ENCODE measurements at places on chromosomes 7 and 10.

GRCh38 chr7:83799333-83799732 is 150.4 kb upstream of the SEMA3E start:
- DNase-seq, result no peak

GRCh38 chr10:35339942-35340341 is 3.6 kb downstream of the CCNY start:
- no peak for DNase-seq

GRCh38 chr10:132446661-132447445 is 49.9 kb downstream of the PWWP2B start:
- no peak for DNase-seq

DNA sequence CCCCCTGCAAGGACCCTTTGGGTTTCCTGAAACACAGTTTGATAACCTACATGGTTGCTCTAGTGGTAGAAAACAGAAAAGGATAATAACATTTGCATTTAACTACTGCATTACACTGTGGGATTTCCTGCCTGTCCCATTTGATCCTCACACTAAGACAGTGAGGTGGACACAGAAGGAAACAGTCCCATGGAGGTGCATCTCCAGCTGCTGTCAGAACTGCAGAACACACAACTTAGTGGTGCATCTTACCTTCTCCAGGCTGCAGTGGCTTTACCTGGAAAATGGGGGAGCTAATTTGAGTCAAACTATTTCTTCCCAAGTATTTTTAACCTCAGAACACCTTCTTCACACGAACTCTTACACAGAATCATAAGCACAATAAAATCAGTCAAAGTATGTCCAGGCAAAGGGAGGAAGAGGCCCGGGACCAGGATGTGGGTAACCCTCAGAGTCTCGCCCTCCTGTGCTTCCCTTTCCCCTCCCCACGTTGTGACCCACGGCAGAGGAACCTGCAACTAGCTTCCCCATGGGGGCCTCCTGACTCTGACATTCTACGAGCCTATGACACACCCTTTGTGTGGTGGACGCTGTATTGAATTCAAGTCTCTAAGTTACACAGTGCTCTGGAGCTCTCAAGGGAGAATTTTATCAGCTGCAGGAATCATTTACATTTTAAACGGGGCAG is 33.7 kb downstream of the SCRN1 start:
- no peak for DNase-seq

DNA sequence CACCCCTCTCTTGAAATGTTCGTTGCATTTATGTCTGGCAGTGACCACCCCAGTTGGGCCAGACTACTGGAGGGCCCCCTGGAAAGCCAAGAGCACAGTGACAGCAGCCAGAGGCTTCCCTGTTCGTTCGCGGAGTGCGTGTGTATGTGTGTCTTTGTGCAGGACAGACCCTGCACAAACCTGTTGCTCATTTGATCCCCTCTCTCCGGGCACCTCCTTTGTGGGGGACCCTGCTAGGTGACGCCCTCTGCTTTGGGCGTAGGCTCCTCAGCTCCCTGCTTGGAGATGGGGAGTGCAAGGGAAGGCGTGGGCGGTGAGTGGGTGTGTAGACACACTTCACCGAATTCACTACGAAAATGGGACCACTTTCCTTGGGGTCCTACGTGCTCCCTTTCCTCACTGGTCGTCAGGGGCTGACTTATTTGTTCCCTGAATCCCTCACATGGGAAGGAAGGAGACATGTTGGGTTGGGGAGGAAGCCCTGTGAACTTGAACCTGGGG is 38.7 kb downstream of the AGAP3 start:
- DNase-seq, result no peak

- DNase-seq, result no peak
Measured at GRCh38 chr10:73998929-73999691, 1.2 kb downstream of the VCL start.

GRCh38 chr7:101535351-101535751 is 93.7 kb downstream of the MYL10 start:
- no peak for DNase-seq

DNA sequence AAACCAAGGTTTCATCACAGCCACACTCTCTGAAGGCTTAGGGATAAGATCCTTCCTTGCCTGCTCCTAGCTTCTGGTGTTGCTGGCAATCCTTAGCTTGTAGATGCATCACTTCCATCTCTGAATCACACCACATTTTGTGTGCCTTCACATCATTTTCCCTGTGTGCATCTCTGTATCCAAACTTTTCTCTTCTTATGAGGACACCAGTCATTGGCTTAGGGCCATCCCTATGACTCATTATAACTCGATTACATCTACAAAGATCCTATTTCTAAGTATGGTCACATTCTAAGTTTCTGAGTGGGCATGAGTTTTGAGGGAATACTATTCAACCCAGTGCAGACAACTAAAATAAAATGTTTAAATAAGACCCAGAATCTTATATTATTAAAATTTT is 121.7 kb downstream of the C7orf25 start:
- DNase-seq, result no peak

DNA sequence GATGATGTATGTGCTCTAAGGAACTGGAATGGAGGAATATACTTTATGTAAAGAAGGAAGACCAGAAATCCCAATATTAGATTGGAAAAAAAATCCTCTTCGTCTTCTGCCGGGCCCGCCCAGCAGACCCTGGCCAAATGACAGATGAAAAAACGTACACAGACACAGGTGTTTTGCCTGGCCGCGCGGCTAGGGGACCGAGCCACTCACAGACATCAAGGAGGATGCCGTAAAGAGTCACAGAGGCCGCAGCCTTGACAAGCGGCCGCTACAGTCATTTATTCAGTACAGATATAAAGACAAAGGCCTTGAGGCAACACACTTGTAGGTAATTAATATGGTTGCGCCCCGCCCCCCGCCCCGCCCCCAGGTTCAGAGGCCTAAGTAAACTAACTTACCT is 594.1 kb downstream of the GRM8 start:
- DNase-seq, result no peak

DNA sequence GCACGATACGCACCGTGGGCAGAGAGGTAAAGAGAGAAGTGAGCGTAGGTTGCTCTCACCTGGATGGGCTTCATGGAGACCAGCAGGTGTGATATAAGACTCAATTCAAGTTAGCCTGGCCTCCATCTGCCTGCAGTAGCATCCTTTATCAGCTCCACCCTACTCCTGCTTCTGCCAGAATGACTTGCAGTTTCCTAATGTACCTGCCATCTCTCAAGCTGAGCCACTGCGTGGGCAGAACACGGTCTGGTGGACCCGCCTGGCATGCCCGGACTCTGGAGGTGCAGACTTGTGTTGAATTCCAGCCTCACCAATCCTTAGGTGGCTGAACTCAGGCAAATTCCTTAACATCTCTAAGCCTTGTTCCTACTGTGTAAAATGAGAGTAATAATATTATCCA is 64.3 kb downstream of the STEAP1B start:
- DNase-seq, result no peak

- no peak for DNase-seq
Measured at GRCh38 chr7:1985042-1985441, 247.7 kb downstream of the MAD1L1 start.

DNA sequence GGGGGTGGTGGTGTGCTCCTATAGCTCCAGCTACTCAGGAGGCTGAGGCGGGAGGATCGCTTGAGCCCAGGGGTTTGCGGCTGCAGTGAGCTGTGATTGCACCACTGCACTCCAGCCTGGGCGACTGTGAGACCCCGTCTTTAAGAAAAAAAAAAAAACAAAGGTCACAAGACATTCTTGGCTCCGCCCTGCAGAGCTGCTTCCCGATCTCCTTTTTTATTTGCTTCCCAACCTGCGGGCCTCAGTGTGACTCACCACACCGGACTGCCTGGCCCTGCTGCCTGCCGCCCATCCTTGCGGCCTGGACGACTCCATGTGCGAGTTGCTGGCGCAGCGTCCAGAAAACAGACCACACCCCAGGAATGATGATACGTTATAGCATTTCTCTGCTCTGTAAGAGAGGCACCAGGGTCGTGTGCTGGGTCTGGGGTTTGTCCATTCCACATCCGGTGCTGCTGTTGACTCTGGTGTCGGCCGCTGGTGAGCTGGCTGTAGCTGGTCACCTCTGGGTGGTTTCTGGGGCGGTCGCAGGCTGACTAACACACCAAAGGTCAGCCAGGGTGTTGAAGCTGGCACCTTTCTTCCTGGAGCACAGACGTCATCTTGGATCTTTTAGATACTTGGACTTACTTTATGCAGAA is 123.6 kb downstream of the TCF7L2 start:
- DNase-seq, result no peak

GRCh38 chr7:42156291-42156865 is 80.6 kb downstream of the GLI3 start:
- no peak for DNase-seq

GRCh38 chr10:114821293-114821914 is at the start of gene FHIP2A:
Gene FHIP2A, plus strand, starts transcription at chr10:114821780. Its CDS starts 299 bp downstream, at chr10:114822079.
- peak; percentile 69 for DNase-seq

- no peak for DNase-seq
Measured at GRCh38 chr7:26918241-26918640, 53.9 kb upstream of the SKAP2 start.

GRCh38 chr7:117061751-117062150 is 108.5 kb downstream of the ST7 start:
- no peak for DNase-seq

GRCh38 chr7:95921543-95921942 is 149.2 kb downstream of the DYNC1I1 start:
- no peak for DNase-seq

- DNase-seq, result no peak
Measured at GRCh38 chr10:21039721-21040120, 142.6 kb upstream of the NEBL start.

DNA sequence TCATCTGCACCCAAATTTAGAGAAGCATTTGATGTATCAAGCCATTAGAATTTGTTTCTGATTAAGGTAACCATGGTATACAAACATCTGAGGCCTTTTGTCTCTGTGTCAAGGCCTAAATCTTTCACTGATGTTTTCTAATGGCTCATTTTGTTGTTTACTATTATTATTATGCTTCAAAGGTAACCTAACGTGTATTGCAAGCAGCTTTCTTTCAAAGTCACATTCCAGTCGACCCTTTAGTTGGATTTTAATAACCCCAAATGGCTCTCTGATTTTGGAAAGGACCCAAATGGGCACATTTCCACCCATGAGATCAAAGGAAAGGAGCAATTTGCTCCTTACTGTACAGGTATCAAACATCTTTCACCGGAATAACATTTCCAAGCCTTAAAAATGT is 46.7 kb upstream of the WNT16 start:
- no peak for DNase-seq

DNA sequence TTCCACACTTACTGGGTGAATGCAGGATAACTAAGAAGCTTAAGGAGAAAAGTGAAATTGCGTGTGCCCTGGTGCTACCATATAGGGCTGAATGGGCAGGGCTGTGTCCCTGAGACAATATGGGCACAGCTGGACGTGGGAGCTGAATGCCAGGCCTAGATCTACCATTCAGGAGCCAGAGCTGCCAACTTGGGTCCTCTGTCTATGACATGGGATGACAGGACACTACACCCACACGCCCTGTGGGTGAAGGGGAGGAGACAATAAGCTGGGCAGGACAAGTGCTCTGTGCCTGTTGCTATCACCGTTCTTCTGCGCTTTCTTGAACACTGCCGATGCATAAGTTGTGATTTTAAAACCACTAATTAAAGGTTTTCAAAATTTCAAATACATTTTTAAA is 293.9 kb downstream of the TNS3 start:
- no peak for DNase-seq

GRCh38 chr10:66353422-66353821 is 572.4 kb upstream of the LRRTM3 start:
- DNase-seq, result no peak

- DNase-seq, result no peak
Measured at GRCh38 chr7:67512481-67512880, 515.8 kb downstream of the TYW1 start.

- DNase-seq, result no peak
Measured at GRCh38 chr10:79159785-79160184, 91.0 kb downstream of the ZMIZ1 start.
